ENCODE measurements at places on chromosomes 1 and 21.

DNA sequence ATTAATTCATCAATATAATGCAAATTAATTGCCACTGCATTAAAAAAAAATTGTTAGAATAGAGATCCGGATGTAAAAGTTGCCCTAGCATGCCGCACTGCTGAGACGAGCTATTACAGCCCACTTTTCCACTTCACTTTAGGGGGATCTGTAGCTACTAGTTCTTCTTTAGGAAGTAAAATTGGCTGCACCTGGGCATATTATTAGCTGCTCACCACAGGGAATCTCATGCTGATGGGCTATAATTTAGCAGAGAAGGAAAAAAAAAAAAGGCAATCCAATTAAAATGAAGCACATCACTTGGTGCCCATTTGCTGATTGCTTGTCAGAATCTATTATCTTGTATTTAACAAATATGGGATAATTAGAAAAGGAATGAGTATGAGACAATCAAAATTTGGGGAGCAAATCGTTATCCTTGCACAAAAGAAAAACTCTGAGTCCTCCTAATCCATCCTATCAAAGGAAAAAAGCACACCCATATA, 233.4 kb downstream of the DSCAM start:
- DNase-seq: no peak

GRCh38 chr1:157955857-157956256, 37.6 kb upstream of the KIRREL1 start:
- DNase-seq: no peak

GRCh38 chr1:223189903-223190724, 47.1 kb upstream of the TLR5 start:
- peak; percentile 48 for DNase-seq

DNA sequence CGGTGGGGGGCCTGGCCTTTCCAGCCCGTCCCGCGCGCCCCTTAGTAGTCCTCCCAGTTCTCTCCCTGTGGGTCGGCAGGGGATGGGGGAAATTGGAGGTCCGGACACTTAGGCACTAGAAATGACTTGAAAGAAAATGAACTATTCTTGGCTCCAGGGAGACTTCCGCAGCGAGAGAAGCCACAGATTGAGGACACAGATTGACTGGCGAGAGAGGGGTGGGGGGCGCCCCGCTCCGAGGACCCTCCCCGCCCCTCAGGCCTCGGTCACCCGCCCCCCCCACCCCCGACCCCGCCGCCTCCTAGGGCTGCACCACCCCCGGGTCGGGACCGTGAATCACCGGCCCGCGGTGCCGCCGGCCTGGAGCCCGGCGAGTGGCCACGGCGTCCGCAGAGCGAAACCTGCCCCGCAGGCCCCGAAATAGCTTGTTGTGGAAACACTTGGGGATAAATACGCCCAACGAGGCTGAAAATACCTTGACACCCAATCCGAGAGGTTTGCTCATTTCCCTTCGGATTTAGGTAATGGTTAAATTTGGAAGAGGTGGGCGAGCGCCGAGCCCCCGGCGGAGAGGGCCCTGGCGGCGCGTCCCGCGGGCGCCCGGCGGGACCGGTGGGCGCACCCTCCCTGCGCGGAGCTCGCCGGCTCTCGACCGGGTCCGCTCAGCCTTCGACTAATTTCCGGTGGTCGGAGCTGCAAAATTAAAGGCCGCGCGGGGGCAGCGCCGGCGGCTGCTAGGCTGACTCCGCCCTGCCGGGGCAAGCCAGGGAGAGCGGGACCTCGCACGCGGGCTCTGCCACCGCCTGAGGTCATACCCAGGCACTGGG, at the start of gene GFI1:
GFI1 (minus strand) TSS at position 675 of the 827 bp plus-strand sequence. CDS start 3,438 bp downstream, outside the sequence.
- peak; percentile 30 for DNase-seq

GRCh38 chr1:113141650-113142473, 68.9 kb downstream of the LRIG2 start:
- no peak for DNase-seq
